Fibroblast of lung (primary cell): ENCODE measurements at places on chromosomes 3 and 15. TPM values are rescaled to one million over a fixed set of nuclear protein-coding genes. Genes with fewer than 3 reads are reported as not detected.

LMCD1 gene
- total RNA-seq, result 40.1 and 60.1 TPM in 2 replicates

SLC25A20 gene
- total RNA-seq, result 13.1 and 25.1 TPM in 2 replicates

PPP1R2 gene
- 89.1 and 134 TPM in 2 replicates for total RNA-seq

LRRC49 gene
- 20.5 and 31.5 TPM in 2 replicates for total RNA-seq

DUOX2 gene
- not detected in 2 replicates for total RNA-seq

NANOGP8 gene
- not detected in 2 replicates for total RNA-seq

KLHL40 gene
- not detected in 2 replicates for total RNA-seq

CD80 gene
- under 0.01 TPM in 2 replicates for total RNA-seq
